ENCODE measurements at places on chromosomes 12 and 14.

DNA sequence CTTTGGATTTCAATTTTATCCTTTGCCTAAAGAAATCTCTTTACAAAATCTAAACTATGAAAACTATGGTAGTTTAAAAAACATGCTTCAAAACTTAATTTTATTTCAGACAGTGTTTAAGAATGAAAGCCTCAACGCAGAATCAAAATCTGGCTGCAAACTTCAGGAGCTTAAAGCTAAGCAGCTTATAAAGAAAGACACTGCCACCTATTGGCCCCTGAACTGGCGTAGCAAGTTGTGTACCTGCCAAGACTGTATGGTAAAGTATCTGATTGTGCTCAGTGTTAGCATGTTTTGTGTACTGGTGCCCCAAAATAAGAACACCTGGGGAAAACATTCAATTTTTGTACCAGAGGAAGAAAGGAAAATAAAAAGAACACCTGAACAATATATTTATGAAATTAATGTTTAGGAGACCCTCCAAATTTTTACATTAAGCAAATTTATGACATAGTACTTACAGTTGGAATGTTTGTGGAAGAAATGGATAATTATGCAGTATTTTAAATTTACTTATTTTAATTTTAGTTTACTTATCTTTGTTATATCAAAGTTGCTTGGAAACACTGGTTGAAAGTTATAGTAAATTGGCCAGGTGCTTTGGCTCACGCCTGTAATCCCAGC lies 12.2 kb downstream of the UBR7 start:
- peak; percentile 20 for DNase-seq

GRCh38 chr12:116466536-116466935 lies 92.6 kb upstream of the MAP1LC3B2 start:
- no peak for DNase-seq

GRCh38 chr14:73861073-73861472 lies 9.4 kb downstream of the PTGR2 start:
- no peak for DNase-seq

GRCh38 chr14:53841109-53842099 lies 115.2 kb downstream of the BMP4 start:
- DNase-seq, result no peak

DNA sequence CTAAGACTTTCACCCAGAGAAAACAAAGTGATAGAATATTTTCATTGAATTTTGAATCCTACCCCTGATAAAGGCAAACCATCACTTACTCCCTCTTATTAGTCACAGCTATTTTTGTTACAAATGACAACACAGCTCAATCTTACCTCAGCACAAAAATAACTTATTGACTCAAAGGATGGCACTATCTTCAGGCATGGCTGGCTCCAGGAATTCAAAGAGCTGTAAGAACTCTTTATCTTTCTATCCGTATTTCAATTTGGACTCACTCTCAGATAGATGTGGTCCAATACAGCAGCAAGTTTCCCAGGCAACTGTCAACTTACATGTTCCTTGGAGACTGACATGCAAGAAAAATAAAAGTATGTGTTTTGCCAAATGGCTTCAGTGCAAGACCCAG lies 709.4 kb upstream of the MDGA2 start:
- no peak for DNase-seq

DNA sequence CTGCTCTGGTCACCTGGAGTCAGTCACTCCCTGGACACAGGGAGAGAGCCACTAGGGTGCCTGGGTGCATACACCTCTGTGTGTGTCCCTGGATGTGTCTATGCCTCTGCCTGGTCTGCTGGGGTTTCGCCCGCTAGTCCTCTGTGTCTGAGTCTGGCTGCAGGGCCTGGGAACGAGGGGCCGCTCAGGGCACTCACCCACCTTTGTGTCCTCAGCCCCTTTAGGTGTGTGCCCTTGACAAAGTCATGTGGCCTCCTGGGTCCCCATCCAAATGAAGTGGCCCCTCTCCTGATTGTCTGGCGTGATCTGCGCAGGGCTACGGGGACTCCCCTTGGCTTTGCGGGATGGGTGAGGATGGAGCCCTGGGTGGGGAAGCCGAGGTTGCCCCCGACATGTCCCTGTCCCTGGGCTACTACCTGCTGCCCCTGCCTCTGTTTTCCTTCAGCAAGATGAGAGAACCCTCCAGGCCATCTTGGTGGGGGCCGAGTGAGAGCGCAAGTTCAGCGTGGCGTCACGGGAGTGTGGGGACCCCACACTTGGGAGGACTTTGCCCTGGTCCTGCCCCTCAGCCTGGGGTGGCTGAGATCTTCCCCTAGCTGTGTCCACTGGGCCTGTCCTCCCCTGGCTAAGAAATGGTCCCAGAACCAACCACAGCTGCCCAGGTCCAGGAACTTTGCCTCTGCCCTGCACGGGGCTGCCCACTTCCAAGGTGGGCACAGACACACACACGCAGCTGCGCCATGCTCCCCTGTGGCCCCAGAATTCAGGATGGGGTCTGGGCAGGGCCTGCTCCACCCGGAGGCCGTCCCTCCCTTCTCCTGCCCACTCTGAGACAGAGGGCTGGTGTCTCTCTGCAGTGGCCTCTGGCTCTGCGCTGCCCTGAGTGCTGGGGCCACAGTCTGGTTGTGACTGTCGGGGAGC lies 2.7 kb upstream of the AHNAK2 start:
- DNase-seq, result no peak
